ENCODE measurements at places on chromosomes 2 and 18.
A peak's percentile ranks its signal among the peaks of the same experiment; 100 is the strongest.

DNA sequence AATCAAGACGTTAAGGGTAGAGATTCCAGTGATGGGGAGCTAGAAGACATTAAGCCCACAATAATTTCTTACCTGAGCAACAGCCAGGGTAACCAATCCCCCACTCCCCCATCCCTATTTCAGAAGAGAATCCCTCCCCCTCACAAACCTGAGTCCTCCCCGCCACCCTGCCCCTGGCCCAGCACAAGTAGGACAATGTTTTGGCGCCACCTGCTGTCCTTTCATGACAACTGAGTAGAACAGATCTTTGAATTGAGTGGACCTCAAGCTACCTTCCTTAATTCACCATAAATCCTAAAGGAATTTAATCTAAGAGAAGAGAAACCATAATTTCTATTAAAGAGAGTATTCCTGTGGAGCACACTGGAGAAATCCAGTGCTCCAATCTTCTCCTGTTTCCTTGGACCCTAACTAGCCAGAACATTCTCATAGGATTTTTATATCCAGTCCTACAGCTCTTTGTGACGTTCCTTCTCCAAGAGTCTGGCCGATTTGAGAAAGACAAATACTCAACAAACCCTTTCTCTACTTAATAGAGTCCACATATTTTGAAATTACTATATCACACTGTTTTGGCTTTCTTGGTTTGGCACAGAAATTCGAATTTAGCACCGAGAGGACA lies 41.1 kb downstream of the NHEJ1 start:
- peak; percentile 5 for DNase-seq

DNA sequence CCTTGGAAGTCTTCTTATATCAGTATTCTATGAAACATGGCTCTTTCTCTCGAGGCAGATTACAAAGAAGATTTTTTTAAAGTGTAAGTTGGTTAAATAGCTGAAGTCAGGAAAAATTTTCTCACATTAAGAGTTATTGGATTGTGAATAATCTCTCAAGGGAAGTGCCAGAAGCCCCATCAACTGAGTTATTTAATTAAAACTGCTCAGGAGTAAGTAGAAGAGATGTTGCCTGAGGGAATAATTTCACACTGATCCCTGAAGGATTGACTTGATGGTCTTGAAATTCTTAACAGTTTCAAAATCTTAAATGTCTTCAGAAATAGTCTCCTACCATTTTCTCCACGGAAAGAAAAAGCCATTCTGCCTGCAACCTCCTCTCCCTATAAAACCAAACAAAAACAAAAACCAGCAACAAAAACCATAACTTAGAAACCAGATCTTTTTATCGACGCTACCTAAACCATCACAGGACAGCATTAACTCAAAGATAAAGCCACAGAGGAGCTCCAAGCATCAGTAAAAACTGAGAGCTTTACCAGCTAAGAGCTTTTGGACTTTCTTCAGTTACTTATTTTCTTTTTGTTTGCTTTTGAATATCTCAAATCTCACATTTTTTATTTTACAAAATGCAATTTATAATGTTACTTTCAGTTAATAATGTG lies 12.9 kb downstream of the CD226 start:
- DNase-seq, result no peak

DNA sequence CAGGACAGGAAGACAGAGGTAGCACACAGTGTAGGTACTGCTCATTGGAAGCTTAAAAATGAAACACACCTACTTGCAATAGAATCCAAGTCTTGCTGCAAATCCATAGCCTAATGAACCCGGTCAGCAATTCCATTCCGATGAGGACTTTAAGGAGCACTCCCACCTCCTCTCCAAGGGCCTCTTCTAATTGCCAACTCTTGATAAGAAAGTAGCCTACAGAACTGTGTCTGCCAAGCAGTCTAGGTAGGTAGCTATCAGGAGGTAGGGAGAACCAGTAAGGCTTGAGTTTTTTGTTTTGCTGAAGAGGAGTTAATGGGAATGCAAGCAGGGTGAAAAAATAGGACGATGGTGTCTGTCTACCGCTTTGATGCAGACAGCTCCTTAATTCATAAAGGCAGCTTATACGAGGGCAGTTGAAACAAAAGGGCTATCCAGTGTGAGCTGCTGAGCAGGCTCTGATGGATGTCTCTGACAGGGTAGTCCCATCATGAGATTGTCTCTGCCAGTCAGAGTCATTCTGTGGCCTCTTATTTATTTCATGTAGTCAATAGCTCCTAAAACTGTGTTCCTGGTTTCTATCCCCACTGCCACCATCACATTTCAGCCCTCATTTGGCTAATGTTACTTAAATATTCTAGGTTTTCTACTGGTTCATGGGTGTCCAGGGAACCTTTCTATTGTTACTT lies 155.6 kb upstream of the DNMT3A start:
- DNase-seq, result no peak

- no peak for DNase-seq
Measured at GRCh38 chr2:239721991-239722759, 303.0 kb downstream of the NDUFA10 start.

DNA sequence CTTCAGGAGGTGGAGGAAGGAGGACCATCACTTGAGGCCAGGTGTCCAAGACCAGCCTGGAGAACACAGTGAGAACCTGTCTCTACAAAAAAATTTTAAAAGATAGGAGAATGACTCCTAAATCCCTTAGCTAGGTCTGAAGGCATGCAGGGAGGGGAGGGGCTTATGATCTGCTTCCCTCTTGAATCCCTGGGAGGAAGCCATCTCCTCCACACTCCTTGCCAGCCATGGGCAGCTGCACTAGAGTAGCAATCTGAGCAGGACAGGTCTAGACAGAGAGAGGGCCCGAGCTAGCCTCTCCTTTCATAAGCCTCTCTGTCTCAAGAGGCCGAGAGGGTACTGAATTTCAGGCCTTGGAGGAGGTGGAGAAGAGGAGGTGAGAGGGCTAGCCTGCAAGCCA lies 42.5 kb downstream of the DAPL1 start:
- DNase-seq, result no peak

- no peak for DNase-seq
Measured at GRCh38 chr2:65878011-65878340, 445.6 kb upstream of the SPRED2 start.

- DNase-seq, result no peak
Measured at GRCh38 chr2:101844055-101844635, 146.6 kb downstream of the MAP4K4 start.

- DNase-seq, result no peak
Measured at GRCh38 chr2:38712413-38712812, 38.7 kb downstream of the SRSF7 start.

DNA sequence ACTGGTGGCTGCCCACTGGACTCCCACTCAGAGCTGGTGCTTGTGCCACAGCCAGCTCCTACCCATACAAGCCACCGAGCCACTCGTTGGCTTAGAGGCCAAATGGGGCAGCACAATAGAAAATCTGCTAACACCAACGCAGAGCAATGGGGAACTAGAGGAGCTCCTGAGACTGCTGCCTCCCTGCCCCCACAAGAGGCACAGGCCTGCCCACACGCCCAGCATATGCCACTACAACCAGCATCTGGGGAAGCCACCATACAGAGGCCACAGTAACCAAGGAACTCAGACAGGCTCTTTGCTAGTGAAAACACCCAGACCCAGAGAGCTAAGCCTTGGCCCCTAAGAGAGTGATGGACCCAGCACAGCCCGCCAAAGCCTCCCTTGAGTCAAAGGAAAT lies 231.2 kb upstream of the RAB6C start:
- DNase-seq, result peak; percentile 23

GRCh38 chr2:21229302-21229701 lies 105.5 kb downstream of the TDRD15 start:
- DNase-seq, result no peak

GRCh38 chr2:161238560-161239325 lies 69.5 kb upstream of the PSMD14 start:
- DNase-seq, result peak; percentile 88

- peak; percentile 17 for DNase-seq
Measured at GRCh38 chr2:42101206-42102023, 53.6 kb downstream of the PKDCC start.

GRCh38 chr2:167733747-167734146 lies 513.6 kb downstream of the STK39 start:
- DNase-seq, result no peak

- no peak for DNase-seq
Measured at GRCh38 chr2:134295441-134295840, 41.6 kb downstream of the MGAT5 start.

GRCh38 chr2:37627710-37628109 lies 43.7 kb downstream of the CDC42EP3 start:
- DNase-seq, result no peak

GRCh38 chr2:45862843-45863242 lies 211.4 kb downstream of the PRKCE start:
- DNase-seq, result no peak

- DNase-seq, result no peak
Measured at GRCh38 chr2:236242057-236242495, 22.1 kb downstream of the ASB18 start.

- DNase-seq, result no peak
Measured at GRCh38 chr2:229849073-229849472, 72.7 kb downstream of the TRIP12 start.

DNA sequence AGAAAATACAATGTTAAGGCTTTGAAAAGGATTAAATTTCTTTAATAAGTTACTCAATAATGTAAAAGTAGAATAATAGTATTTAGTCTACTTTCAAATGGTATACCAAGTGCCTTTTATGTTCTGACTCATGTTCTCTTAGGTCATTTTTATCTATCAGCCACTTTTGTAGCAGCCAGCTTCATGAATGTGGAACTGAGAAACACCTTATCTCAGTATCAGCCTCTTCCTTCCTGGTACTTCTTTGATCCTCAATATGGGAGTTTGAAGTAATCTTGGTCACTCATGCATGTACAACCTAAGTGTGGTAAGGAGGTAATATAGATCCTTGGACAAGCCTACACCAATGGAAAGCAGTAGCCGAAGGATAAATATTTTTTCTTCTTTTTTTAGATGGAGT lies 180.4 kb upstream of the NRXN1 start:
- DNase-seq, result no peak

GRCh38 chr2:193521523-193521922 lies 1326.8 kb upstream of the TMEFF2 start:
- no peak for DNase-seq

DNA sequence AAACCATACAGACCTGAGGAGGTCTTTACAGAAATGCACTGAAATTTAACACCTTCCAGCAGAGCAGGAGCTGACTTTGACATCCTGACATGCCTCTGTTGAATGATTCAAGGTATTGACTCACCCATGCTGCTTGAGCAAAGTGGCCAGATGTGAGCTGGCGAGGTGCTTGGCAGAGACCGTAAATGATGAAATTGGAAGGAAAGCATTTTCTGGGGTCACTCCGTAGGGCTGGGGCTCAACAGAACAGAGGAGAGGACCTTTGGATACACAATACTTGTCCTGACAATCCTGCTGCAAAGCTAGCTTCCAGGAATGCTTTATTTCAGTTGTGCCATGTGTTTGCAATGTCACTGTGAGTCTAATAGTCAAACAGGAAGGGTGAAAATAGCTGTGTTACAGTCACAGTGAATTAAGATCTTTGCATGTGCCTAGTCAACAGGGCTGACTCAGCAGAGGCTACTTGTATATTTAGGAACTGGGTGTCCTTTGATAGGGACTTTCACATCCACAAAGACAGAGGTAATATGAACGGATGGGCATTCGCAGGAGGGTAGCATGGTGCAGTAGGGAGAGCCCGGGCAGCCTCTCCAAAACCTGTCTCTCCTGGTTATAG lies 31.6 kb upstream of the NCK2 start:
- DNase-seq, result no peak

- no peak for DNase-seq
Measured at GRCh38 chr2:72084584-72084976, 63.1 kb downstream of the CYP26B1 start.

- no peak for DNase-seq
Measured at GRCh38 chr2:15759385-15759784, 167.7 kb downstream of the DDX1 start.

- no peak for DNase-seq
Measured at GRCh38 chr2:178943745-178944144, 106.2 kb downstream of the CCDC141 start.

- DNase-seq, result no peak
Measured at GRCh38 chr2:61789807-61790602, 63.9 kb downstream of the FAM161A start.

GRCh38 chr18:51345848-51346391 lies 148.4 kb upstream of the MEX3C start:
- DNase-seq, result no peak

GRCh38 chr18:23340661-23341060 lies 112.4 kb upstream of the RIOK3 start:
- no peak for DNase-seq

DNA sequence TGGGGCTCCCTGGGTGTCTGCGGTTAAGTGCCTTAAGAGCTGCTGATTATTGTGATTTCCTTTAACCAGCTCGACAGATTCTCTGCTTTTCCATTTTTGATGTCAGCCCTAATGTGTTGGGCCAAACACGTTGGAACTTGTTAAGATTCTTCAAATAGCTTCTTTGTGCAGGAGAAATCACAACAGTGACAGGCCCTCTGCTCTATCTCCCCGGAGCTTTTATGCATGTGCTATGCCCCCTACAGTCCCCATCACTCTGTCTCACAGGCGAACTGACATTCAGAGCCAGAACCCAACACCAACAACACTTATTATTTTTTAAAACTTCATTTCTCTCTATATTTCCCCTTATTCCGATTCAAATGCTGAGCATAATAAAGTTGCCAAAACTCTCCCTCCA lies 371.7 kb upstream of the CELF4 start:
- no peak for DNase-seq

- DNase-seq, result no peak
Measured at GRCh38 chr2:118198268-118198667, 110.0 kb downstream of the INSIG2 start.

DNA sequence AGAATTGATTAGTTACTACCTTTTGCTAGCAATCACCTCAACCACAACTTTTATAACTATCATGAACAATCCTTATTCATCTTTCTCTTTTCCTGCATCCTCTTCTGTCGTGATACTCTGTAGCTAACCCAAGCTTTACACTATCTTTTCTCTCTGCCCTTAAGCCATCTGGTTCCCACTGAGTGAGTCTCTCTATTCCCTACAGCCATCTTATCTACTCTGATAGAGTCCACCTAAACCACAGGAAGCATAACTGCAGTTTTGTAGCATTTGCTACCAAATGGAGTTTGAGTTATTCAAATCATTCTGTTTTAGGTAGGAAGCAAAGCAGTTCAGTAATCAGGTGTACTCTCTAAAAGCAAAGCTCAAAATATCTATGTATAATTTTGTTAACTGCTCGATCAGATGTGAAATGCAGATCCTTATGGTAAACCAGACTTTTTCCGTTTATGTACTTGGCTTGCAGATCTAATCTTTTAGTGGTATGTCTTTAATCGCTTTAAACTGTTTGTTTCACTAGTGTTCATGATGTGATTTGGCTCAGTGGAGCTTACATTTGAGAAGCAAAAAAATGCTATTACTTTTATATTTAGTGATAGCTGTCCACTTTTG lies 91.0 kb downstream of the CSRNP3 start:
- no peak for DNase-seq

DNA sequence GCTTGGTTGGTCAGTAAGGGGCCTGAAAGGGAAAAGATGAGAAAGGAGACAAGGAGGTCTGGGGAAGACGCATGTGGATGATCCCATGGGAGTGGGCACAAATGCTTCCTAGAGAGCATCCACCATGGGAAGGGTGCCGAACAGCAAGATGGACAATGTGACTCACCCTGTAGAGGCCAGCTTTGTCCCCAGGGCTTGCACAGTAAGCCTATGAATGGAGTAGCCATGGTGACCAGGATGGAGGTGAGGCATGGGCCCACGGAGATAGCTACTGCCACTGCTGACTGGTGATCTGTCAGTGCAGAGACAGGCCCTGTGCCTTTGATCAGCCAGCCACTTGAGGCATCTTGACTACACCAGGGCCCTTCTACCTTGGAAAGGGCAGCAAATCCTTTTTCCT lies 172.6 kb downstream of the HAUS1 start:
- no peak for DNase-seq

- DNase-seq, result no peak
Measured at GRCh38 chr2:24632172-24632571, 141.1 kb downstream of the NCOA1 start.

Data from hypothalamus (tissue), 51 donors.